ENCODE measurements at places on chromosomes 3 and 15.

DNA sequence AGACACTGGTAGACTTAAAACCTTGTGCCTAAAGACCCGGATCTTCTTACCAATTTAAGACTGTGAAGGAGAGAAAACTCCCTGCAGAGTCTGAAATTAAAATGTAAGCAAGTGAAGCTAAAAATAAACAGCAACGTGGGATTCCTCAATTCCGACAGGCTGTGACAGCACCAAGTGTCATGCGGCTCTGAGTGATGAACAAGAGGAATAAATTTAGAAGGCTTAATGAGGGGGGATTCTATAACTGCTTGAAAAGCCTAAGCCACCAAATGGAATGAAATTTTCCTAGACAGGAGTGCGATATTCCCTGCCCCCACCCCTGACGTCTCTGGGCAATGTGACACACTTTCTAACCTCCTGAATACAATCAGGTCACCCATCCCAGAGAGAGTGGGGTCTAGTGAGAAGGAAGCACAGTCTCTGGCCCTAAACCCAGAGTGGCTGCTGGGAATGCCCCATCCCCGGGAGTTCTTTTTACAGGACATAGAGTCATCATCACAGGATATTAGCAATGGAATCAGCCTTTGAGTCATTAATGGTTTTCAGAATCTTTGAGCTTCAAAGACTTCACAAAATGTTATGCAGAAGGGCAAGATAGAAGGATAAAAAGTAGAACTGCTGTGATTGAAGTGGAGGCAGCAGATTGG, 114.3 kb downstream of the EDEM1 start:
- DNase-seq: no peak

- no peak for DNase-seq
These were observed 25.4 kb downstream of the PLA2G4F start for GRCh38 chr15:42131006-42131405.

- no peak for DNase-seq
These were observed 324.7 kb upstream of the RARB start for GRCh38 chr3:25103391-25103790.

GRCh38 chr3:56917361-56918110, 115.8 kb upstream of the ARHGEF3 start:
- no peak for DNase-seq

- DNase-seq: no peak
These were observed 452 bp upstream of the SV2B start for GRCh38 chr15:91099616-91099994.

- DNase-seq: no peak
These were observed 259.8 kb upstream of the CTDSPL start for GRCh38 chr3:37601832-37602231.

GRCh38 chr3:69379661-69380060, 6.2 kb downstream of the FRMD4B start:
- no peak for DNase-seq

GRCh38 chr3:36666166-36666565, 98.2 kb downstream of the DCLK3 start:
- DNase-seq: no peak

- DNase-seq: no peak
These were observed 13.9 kb upstream of the PRICKLE2 start for GRCh38 chr3:64238971-64239667.

- peak; percentile 29 for DNase-seq
These were observed 106.1 kb upstream of the COL8A1 start for GRCh38 chr3:99532246-99532645.

GRCh38 chr15:22808761-22809280, 22.4 kb downstream of the NIPA1 start:
- no peak for DNase-seq

DNA sequence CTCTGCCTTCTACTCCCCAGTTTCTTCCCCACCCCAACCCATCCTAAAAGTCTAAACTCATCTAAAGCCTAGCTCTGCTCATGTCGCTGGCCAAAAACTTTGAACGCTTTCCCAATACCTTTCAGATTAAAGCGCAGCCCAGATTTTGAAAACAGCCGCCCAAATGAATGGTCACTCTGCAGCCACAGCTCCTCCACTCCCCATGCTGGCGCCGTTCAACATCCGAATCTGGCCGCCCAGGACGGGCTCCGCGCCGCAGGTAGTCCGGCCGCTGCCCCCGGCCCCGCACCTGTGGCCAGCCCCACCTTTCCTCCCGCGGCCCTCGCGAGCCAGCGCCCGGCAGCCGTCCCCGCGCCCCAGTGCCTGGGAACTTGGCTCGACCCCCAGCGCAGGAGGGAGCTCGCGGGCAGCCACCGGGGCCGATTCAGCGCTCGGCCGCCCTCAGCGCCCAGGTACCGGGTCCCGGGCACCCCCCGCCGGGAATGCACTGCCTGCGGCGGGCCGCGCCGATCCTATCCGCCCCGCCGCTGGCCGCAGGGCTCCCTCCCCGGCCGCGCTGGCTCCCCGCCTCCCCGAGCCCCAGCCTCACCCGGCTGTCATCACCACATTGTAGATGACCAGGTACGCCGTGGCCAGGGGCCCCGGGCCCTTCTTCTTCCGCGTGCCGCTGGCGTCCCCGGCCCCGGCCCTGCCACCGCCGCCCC, 417 bp downstream of the HACD2 start:
- DNase-seq: peak; percentile 61

DNA sequence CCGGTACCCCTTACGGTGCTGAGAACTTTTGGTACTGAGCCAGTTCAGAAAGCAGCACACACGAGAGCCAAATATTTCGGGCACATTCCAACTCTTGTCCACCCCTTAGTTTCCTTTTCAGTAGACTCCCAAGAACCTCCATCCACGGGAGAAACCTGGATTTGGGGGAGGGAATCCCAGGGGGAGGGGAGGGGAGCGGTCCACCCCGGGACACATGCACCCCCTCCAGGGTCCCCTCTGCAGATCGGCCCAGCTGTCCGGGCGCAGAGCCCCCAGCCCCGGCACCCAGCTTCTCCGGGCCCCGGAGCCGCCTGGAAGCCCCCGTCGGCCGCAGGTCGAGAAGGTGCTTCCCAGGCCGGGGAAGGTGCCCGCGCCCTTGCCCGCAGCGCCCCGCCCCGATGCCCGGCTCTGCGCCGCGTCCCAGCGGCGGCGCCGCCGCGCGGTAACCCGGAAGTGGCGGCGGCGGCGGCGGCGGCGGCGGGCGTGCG, 455 bp upstream of the ABHD17C start:
- DNase-seq: peak; percentile 15

GRCh38 chr15:94277485-94277884, 46.1 kb downstream of the MCTP2 start:
- no peak for DNase-seq

- DNase-seq: no peak
These were observed 103.4 kb upstream of the MELTF start for GRCh38 chr3:197132916-197133530.

DNA sequence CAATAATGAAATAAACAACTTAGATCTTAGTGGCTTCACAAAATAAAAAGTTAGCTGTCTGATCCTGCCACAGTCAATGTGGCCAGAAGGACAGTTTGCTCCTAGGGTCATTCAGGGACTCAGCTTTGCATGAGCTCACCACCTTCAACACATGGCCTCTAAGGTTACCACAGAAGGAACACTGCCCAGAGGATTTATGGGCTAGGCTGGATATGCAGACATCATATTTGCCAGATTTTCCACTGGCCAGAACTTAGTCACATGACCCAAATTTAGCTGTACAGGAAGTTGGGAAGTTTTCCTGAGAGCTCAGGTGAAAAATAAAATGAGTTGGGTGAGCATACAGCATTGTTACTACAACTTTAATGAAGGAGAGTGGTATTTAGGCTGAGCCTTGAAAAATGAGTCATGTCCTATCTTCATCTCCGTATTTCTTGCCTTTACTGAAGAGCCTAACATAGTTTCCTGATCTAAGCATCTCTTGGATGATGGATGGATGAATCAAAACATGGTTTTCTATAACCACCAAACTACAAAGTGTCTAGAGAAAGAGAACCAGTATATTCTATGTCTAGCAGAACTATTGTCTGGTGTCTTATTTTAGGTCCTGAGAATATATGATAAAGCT, 54.9 kb upstream of the TMEM108 start:
- DNase-seq: no peak

GRCh38 chr3:52763466-52763865, 7.3 kb downstream of the NEK4 start:
- DNase-seq: no peak

GRCh38 chr15:74380361-74381189, 13.1 kb upstream of the CYP11A1 start:
- no peak for DNase-seq

DNA sequence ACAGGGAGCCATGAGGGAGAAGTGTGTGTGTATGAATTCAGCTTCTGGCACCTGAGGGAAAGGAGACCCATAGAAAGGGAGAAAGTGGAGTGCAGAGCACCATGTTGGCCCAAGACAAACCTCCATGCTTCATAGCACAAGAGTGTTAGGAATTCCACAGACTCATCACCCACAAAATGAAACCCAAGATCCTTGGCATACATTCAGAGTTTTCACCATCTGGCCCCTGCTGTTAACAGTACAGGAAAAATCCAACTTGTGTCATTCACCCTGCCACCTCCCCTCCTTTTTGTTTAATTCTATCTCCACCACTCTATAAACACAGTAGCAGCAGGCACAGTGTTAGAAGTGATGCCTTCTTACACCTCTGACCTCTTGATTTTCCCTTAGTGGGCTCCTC, 60.0 kb upstream of the MNS1 start:
- no peak for DNase-seq

DNA sequence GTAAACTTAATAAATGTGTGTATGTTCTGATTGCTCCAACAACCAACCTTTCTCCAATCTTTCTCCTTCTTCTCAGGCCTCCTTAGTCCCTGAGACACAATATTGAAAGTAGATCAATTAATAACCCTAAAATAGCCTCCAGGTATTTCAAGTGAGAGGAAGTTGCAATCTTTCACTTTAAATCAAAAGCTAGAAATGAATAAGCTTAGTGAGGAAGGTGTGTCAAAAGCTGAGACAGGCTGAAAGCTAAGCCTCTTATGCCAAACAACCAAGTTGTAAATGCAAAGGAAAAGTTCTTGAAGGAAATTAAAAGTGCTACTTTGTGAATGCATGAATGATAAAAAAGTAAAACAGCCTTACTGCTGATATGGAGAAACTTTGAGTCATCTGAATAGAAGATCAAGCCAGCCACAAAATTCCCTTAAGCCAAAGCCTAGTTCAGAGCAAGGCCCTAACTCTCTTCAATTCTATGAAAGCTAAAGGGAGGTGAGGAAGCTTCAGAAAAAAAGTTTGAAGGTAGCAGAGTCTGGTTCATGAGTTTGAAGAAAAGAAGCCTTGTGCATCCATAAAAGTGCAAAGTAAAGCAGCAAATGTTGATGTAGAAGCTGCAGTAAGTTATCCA, 38.6 kb downstream of the CCDC80 start:
- no peak for DNase-seq

DNA sequence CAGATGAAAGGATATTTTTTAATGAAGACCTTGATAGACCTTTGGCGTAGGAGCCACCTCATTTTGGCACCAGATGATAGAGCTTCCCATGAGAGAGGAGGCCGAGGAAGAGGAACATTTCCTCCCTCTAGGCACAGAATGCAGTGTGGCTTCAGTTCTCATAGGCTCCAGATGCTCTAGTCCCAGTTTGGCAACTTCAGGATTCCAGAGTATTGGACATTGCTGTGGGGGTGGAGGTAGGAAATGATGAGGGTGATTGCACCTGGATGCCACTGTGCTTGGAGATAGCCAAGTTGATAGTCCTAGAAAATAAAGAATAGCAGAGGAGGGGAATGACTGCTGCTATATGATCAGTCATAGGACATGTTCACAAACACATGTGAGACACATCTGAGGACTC, 58.3 kb upstream of the KY start:
- no peak for DNase-seq

- no peak for DNase-seq
These were observed 83.9 kb upstream of the MYO5C start for GRCh38 chr15:52379395-52380106.

DNA sequence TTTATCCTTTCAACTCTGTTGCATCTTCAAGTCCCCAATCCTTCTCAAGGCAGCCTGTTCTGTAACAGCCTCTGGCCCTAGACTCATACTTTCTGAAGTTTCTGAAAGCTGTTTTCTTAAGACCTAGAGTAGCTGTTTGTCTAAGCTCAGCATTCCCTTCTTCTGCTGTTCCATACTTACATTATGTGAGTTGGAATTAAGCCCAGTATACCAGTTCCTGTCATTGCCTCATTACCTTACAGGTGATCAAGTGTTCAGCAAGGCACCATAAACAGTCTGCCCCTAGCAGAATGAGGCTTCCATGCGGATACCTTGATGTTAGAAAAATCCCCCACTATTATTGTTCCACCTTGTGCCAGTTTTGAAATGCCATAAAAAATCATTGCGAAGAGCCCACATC, 180.6 kb downstream of the PLCL2 start:
- no peak for DNase-seq

- no peak for DNase-seq
These were observed 51.7 kb downstream of the CASR start for GRCh38 chr3:122235147-122235546.

- DNase-seq: no peak
These were observed 39.1 kb upstream of the DNAJC13 start for GRCh38 chr3:132378048-132378762.

DNA sequence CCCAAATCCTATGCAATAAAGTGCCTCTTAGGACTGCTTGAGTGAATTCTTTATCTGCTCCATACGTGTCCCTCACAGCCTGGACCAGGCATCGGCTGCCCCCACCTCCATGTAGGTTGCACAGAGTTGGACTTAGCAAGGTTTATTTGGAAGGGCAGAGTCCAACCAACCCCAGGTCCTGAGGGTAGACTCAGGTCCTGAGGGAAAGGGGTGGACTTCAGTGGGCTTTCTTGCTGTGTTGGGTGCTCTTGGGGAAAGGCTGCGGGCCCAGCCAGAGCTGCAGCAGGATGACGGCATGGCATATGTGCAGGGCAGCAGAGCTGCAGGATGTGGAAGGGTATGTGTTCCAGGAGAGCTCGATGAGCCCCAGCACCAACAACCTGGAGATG, 6.5 kb downstream of the ALG3 start:
- DNase-seq: no peak

DNA sequence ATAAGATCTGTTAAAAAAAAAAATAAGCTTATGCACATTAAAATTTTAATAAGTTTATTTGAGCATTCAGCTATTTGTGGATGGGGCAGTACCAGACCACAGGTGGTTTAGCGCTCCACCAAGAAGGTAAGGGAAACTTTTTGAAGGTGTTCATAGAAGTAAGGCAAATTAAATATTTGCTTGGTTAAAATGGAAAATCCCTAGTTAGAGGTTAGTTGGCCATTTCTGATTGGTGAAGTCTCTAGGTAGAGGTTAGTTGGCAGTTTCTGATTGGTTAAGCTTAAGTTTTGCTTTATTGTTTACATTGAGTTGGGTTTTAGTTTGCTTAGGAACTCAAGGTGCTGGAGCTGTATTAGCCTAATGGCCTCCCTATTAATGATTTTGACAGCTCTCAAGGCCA, 30.7 kb downstream of the SCN11A start:
- DNase-seq: no peak

DNA sequence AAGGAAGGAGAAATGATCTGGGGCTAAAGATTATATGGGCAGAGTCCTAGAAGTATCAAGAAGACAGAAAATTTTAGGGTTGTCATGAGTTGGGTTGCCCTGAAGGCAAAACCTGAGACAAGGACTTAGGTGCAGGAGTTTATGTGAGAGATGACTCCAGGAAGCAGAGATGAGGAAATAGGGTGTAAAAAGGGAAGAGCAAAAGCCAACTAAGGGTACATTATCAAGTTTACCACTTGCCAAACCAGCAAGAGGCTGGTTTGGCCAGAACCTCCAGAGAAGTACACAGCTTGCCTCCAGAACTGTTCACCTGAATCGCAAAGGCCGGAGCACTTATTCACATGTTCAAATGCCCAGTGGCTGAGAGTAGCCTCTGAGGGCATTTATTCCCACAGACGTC, 116.7 kb downstream of the FHIT start:
- DNase-seq: no peak

- DNase-seq: no peak
These were observed 8.7 kb upstream of the RFX7 start for GRCh38 chr15:56252386-56252785.

All from globus pallidus (tissue), 1 donor.